ENCODE measurements at places on chromosomes 11 and 22.

- no peak for DNase-seq
These were observed 121.1 kb upstream of the CRYBB3 start for GRCh38 chr22:25078591-25078990.

- DNase-seq, result no peak
These were observed 902.2 kb downstream of the BRD1 start for GRCh38 chr22:48925450-48925849.

DNA sequence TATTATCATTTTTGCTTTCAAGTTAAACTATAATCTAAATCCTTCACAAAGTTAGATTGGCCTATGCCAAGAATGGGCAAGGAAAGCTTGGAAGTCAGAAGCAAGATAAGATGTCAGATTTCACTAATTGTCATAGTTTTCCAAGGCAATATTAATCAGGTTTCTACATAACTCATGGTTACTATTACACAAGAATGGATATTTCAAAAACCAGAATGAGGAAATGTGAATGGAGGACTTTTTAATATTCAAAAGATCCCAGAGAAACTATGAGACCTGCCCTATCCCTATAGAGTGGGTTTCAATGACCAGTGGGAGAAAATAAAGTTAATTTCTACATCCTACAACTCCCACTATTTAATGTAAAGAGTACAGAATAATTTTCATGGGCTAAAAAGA, 203.2 kb downstream of the CASP12 start:
- DNase-seq, result no peak

DNA sequence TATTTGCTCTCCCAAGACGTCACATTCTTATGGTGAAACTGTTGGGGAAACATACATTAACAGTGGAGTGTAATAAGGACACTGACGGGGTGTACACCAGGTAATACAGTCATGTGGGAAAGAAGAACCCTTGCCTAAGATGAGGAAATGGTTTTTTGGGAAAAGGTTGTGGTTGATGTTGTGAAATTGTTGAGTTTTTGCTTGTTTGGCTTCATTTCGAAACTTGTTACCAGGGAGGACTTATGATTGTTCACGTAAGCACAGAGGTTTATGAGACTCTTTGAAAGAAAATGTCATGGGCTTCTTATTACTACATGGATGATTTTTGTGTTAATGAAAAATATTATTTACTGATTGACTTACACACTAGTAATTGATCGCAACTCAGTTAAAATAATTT, 16.8 kb downstream of the ANO3 start:
- DNase-seq, result no peak

DNA sequence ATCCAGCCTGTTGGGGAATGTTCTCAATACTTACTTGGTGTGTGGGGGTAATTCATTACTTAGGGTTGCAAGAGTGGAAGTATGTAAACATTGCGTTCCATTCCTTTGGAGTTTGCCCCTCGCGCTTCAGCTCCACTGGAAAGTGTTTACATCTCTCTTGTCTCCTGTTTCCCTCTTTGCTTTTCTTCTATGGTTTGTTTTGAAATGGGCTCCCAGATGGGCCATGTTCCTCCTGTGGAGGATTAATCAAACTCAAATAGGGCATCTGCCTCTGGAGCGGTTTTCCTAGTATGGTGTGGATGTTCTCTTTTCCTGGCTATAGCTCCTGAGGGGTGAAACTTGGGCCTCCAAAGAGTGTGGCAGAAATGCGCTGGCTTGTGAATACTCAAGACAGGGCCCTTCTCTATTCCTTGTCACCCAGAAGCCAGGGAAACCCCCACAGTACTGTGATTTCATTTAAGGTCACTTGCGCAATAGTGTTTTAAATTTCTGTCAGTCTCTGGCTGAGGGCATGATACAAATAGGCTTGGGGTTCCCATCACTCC, 51.9 kb downstream of the CD44 start:
- no peak for DNase-seq

GRCh38 chr22:24188705-24189248, 7.5 kb downstream of the SUSD2 start:
- no peak for DNase-seq

DNA sequence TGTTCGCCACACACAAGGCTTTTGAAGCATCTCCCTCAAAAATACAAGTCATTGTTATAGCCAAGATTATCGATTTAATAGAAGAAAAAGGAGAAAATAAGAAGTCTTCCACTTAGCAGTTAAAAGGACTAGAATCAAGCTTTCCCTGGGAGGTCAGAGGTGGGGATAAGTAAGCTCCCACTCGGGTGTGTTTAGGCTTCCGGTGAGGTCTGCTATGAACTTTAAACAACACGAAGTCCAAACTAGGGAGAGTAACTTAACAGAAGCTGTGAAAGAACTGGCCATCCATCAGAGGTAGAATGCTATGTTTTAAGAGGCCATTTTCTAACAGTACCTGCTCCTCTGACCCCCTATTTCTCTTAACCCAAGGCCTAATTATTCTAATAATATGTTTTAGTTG, 91.4 kb upstream of the APOA1 start:
- DNase-seq, result no peak

DNA sequence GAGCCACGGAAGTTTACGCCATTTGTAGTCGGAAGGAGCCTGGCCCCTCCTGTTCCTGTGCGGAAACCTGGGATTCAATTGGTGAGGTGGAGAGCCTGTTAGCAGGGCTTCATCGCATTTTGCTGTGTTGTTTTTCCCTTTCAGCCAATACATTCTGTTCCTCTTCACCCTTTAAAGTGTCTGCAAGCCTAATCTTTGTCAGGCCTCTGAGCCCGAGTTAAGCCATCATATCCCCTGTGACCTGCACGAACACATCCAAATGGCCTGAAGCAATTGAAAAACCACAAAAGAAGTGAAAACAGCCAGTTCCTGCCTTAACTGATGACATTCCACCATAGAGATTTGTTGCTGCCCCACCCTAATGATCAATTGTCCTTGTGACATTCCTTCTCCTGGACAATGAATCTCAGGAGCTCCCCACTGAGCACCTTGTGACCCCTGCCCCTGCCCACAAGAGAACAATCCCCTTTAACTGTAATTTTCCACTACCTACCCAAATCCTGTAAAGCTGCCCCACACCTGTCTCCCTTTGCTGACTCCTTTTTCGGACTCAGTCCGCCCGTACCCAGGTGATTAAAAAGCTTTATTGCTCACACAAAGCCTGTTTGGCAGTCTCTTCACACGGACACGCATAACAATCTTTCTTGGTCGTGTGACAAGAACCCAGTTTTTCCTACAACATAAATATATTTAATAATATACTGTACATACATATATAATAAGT, 37.1 kb upstream of the MMP12 start:
- DNase-seq, result no peak

DNA sequence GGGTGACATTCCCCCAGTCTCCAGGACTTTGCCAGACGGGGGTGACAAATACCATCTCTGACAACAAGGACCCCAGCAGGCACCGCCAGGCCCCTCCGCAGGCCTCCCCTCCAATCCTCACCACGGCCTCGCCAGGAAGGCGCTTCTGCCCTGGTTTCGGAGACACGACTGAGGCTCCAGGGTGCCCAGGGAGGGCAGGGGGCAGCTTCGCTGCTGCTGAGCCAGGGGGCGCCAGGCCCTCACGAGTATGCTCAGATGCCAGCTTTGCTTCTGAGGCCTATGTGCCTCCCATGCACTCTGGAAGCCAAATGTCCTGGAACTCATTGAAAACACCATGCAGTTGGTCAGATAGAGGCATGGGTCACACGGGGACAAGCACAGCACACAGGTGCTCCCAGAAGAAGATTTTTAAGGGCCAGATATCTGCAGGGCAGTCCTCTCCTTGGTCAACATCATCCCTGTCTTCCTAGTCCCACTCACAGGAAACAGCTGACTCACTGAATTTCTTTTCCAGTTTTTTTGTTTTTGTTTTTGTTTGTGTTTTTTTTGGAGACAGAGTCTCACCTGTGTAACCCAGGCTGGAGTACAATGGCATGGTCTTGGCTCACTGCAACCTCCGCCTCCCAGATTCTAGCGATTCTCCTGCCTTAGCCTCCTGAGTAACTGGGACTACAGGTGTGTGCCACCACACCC, 19.9 kb downstream of the BID start:
- no peak for DNase-seq

Data from right renal cortex interstitium (tissue), 3 donors.